ENCODE measurements at places on chromosomes 5 and 9.

- no peak for DNase-seq
Measured at GRCh38 chr9:74554751-74555419, 57.8 kb downstream of the RORB start.

DNA sequence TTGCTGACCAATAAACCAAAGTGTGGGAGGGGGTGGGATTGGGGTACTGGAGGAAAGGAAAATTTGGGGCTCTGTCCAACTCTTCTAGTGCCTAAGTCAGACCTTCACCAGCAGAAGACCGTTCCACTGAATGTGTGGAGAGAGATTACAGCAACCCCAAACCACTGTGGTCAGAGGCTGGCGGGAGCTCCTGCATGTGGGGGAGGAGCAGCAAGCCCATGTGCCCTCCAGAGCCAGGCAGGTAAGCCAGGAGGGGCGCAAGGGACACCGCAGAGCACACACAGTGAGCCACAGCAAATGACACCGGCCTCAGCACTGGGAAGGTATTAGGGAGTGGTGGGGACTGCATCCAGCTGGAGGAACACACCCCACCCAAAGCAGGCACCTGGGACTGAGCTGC is 62.9 kb downstream of the SMIM23 start:
- no peak for DNase-seq

DNA sequence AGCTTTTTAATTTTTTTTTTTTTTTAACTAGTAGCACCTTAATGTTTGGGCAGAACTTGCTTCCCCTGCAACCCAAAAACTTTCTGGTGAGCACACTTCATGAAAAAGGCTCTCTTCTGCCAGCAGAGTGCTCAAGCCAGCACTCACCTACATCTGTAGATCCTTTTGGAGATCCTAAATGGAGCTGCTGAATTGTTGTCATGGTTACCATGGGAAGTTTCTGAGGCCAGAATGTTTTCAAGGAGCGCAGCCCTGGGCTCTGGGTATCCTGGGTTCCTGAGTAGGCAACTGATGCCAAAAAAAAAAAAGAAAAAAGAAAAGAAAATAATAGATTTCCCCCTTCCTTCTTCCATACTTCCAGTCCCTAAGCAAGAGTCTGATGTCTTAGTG is 3.1 kb upstream of the CPEB4 start:
- DNase-seq: no peak

GRCh38 chr5:107781451-107781850 is 110.7 kb upstream of the EFNA5 start:
- DNase-seq: peak; percentile 24

DNA sequence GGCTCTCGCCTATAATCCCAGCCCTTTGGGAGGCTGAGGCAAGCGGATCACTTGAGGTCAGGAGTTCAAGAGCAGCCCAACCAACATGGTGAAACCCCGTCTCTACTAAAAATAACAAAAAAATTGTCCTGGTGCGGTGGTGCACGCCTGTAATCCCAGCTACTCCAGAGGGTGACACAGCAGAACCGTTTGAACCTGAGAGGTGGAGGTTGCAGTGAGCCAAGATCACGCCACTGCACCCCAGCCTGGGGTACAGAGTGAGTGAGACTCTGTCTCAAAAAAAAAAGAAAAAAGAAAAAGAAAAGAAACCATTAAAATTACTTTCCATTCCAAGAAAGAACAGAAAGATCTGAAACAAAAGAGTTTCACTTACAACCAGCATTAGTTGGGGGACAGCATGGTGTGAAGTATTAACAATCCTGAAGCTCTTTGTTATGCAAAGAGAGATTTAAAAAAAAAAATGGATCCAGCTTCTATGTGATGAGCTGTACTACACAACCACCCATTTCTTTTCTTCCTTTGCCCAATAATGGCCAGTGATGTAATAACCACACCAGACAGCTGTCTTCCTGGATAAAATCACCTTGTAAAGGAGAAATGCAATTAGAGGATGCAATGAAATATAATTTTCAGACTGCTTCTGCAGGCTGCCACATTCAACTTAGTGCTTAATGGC is 76.9 kb downstream of the MED27 start:
- peak; percentile 34 for DNase-seq

GRCh38 chr9:132334364-132334763 is 20.4 kb downstream of the SETX start:
- no peak for DNase-seq

DNA sequence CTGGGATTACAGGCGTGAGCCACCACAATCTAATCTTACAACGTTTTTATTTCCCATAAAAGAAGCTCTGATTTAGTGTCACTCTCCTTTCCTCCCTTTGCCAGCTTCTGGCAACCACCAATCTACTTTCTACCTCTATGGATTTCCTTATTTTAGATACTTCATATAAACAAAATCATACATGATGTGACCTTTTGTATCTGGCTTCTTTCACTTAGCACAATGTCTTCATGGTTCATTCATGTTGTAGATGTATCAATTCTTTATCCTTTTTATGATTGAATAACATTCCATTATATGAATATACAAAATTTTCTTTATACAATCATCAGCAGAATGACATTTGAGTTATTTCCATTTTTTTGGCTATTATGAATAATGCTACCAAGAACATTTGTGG is 9.7 kb upstream of the TRIO start:
- no peak for DNase-seq

DNA sequence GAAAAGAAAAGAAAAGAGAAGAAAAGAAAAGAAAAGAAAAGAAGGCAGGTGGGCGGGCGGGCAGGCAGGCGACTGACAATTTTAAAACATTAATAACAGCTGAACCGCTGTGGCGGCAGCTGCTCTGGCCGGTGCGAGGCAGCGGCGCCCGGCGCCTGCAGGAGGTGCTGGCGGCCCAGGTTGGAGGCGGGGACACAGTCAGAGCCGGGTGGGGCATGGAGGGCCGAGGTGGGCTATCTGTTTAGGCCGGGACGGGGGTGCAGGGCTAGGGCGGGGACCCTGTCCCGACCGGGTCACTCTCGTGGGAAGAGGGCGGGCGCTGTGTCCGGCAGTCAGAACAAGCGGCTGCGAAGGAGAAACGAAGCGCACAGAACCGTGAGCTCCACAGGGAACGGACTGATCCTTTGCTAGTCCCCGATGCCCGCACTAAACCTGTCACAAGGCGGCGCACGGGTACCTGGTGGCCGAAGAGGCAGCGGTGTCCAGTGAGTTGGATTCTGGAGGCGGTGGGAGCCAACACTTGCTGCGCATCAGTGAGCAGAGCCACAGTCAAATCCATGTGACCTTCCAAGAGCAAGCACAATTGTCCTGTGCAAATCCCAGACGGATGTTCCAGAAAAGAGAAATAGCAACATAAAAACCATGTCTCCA is 13.6 kb upstream of the ALDOB start:
- DNase-seq: peak; percentile 71

GRCh38 chr5:175163586-175164275 is 280.3 kb downstream of the DRD1 start:
- no peak for DNase-seq

GRCh38 chr9:81082221-81082620 is 607.1 kb downstream of the TLE1 start:
- DNase-seq: no peak

- no peak for DNase-seq
Measured at GRCh38 chr5:168348084-168348414, 56.6 kb downstream of the WWC1 start.

DNA sequence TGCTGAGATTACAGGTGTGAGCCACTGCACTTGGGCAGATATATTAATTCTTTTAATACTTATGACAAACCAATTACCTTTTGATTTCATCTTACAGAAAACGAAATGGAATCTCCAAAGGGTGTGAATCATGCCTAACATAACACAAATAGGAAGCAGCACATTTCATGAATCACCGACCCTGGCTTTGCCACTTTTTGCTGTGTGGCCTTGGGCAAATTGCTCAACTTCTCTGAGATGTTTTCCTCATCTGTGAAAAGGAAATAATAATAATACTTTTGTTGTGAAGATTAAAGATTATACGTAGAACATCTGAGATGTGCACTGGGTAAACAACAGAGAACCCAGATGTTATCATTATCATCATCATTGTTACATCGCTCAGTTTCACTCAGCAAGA is 50.7 kb upstream of the FREM1 start:
- DNase-seq: peak; percentile 61

GRCh38 chr9:133521122-133522072 is 3.4 kb downstream of the MYMK start:
- DNase-seq: no peak

- DNase-seq: no peak
Measured at GRCh38 chr5:15243301-15244020, 256.5 kb upstream of the FBXL7 start.

DNA sequence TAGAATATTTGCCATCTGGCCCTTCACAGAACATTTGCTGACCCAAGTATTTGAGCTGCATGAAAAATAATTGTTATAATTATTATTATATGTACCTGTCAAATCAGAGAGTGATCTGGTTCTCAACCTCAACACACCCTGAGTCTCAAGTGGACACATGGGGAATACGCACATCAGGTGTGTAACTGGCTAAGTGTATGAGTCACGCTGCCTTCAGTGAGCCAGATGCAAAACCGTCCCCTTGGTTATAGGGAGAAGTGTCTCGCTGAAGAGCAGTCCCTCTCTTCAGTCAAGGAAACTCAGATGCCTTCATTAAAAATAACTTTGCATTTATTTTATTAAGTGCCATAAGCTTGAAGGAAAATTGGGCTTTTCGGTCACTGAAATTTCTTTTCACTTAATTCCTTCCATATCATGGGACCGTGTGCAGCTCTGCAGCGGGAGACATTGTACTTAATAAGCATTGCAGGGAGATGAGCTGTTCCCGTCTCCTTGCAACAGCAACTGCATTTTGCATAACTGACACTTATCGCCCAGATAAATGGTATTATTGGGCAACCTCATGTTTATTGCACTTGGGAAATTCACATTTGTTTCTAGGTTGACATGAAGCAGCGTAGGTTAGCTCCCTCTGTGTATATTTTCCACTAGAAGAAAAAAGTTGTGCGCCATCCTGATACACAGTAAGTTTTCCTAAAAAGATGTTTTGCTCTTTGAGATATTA is 512.3 kb upstream of the DAP start:
- no peak for DNase-seq

GRCh38 chr9:84075004-84075403 is 94.4 kb downstream of the RMI1 start:
- no peak for DNase-seq

GRCh38 chr5:165714598-165714997 is 2209.2 kb downstream of the MAT2B start:
- no peak for DNase-seq

GRCh38 chr5:124279146-124279876 is 467.1 kb downstream of the ZNF608 start:
- DNase-seq: no peak

GRCh38 chr9:78856144-78856543 is 559.2 kb downstream of the PSAT1 start:
- DNase-seq: no peak

DNA sequence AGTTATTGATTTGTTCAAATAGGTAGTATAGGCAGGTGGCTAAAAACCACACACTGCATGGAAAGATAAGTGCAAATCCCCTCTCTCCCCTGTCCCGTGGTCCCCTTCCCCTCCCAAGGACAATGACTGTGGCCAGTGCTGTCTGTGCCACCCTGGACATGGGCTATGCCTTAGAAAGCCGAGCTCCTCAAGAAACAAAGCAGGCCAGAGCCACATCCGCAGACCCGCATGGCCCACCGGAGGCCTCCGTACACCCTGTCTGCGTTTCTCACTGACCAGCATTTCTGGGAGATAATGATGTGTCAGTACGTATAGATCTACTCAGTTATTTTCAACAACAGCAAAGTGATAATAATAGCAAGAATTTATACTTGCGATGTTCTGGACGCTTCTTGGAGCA is 16.3 kb downstream of the TSPAN17 start:
- DNase-seq: no peak

- DNase-seq: no peak
Measured at GRCh38 chr9:122220673-122221182, 8.0 kb downstream of the LHX6 start.

- no peak for DNase-seq
Measured at GRCh38 chr5:142167458-142167857, 58.9 kb downstream of the NDFIP1 start.

DNA sequence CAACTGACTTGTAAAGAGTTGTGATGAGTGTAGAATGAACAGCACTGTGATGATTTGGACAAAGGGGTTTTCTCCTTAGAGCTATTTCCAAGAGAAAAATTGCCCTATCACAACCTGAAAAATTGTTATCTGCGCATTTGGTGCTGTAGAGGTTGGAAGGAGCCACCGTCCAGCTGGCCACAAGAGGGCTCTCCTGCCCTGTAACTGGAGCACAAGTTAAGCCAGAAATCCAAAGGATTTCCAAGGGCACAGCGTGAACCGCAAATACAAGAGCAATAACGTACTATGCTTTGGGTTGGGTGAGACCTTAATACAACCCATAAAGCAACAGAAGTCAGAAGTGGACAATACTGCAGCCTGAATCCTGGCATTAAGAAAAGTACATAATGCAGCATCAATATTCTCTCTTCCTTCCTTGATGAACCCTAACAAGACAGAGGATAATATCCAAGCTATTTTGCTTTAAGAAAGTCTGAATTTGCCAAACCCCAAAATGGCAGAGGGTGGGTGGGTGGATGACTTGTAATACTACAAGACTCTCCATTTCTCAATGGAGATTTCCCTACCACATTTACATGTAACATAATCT is 56.8 kb upstream of the SMIM32 start:
- peak; percentile 79 for DNase-seq

DNA sequence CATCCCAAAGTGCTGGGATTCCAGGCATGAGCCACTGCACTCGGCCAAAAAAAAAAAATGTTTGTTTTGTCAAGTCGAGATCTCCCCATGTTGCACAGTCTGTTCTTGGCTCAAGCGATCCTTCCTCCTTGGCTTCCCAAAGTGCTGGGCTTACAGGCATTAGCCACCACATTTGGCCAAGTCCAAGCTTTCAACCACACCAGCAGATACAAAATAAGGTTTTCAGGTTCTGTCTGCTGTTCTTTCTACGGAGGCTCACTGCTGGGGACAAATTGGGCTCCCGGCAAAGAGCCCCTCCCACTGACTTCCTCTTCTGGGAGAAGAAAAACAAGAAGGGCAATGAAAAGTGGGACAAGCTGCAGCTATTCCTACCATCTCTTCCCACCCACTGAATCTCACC is 37.6 kb upstream of the GGTA1 start:
- DNase-seq: no peak

DNA sequence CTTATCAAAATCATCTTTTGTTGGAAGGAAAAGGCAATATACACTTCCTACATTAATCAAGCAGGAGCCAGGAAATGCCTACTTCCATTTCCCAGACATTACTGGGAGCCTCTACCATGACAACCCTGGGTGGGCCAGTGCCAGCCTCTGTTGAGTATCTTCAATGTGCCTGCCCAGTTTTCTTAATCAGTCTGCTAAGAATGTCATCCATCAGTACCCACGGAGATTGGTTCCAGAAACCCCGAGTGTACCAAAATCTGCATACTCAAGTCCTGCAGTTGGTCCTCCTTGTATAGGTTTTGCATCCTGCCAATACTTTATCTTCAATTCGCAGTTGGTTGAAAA is 82.4 kb downstream of the MARCHF3 start:
- DNase-seq: no peak

DNA sequence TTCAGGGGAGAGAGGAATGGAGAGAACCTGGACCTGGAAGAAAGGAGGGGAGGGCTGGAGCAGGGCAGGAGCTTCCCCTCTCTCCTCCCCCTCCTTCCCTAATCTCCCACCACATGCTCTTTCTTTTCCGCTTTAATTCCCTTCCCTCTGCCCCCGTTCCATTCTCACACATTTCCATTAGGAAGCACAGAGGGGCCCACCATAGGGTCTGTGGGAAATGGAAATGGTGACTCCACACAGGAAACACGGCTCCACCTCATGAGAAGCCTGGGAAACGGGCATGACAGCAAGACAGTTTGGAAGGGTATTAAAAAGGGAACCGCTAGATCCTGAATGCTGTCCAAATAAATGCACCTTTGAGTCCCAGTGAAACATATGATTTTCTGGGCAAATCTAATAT is 64.9 kb upstream of the ENTREP1 start:
- no peak for DNase-seq
